CD4-positive, alpha-beta T cell treated with Interleukin-10 for 1 hour (primary cell): ENCODE measurements at places on chromosomes 2 and 18.
A peak's percentile ranks its signal among the peaks of the same experiment; 100 is the strongest.

GRCh38 chr2:39550701-39551285 lies 113.7 kb upstream of the MAP4K3 start:
- DNase-seq, result no peak

DNA sequence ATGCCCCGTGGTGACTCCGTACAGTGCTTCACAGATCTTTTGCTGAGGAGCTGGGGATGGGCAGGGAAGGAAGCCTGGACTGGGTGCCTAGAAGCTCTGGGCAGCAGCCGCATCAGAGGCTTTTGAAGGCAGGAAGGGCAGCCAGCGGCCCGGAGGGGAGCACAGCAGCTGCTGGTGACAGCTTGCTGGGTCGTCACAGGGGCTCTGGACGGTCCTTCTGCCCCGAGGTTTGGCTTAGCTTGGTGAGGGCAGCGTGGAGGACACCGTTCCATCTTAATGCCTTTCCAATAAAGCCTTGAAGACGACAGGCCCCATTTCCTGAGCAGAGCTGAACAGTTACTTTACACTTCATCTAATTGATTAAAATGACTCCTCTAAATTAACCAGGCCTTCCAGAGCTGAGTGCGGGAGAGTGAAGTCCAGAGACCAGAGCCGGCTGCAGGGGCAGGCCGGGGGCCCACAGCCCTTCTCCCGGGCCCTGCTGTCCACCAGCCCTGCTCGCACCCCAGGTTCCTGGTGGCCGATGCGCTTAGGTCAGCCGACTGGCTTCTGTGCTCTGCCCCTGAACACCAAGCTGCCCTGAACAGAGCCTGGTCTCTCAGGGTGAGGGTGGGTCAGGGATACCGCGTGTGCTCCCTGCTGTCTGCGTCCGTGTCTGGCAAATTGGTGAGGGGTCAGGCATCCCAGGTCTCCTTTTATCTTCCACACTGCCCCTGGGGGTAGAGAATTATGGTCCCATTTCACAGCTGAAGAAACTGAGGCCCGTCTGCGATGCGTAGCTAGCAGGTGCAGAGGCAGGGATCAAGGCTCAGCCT lies 43.5 kb downstream of the RRM2 start:
- DNase-seq, result no peak

DNA sequence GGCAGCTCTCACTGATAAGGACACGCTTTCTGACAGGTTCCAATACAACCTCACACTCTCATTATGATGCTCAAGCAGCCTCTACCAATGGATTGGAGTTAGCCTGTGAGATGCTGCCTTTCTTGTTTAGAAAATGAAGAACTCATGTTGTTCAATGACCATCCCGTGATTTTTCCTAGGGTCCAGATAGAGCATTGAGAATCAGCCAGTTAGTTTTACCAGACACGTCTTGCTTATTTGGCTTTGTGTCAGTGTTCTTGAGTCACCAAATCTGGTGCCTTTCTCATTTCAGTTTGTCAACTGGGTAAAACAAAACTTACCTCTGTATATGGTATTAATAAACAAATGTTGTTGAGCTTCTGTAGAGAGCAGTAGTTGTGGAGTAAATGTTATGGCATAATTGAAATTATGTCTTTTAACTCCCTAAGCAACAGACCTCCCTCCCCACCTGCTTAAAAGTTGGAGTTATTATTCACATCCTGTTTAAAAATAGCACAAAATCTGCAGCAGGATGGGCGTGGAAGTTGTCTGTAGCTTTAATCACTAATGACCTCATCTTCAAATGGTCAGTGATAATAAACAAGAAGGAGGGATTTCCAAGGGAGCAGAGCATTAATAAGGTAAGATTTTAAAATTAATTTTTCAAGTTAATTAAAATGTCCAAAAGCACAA lies 167.3 kb downstream of the HRH4 start:
- no peak for DNase-seq

GRCh38 chr2:37809525-37809924 lies 115.6 kb upstream of the RMDN2 start:
- peak; percentile 23 for DNase-seq

DNA sequence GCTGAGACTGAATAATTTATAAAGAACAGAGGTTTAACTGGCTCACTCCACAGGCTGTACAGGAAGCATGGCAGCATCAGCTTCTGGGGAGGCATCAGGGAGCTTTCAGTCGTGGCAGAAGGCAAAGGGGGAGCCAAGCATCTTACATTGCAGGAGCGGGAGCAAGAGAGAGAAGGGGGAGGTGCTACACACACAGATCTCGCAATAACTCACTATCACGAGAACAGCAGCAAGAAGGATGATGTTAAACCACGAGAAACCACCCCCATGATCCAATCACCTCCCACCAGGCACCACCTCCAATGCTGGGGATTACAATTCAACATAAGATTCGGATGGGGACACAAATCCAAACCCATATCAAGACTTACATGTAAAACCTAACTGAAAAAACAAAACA lies 17.8 kb upstream of the MATN3 start:
- no peak for DNase-seq
